NCI-H510A treated with DMSO at 0.1 percent for 48 hours (cell line): ENCODE measurements at places on chromosomes 1 and 21.
A peak's percentile ranks its signal among the peaks of the same experiment; 100 is the strongest.

DNA sequence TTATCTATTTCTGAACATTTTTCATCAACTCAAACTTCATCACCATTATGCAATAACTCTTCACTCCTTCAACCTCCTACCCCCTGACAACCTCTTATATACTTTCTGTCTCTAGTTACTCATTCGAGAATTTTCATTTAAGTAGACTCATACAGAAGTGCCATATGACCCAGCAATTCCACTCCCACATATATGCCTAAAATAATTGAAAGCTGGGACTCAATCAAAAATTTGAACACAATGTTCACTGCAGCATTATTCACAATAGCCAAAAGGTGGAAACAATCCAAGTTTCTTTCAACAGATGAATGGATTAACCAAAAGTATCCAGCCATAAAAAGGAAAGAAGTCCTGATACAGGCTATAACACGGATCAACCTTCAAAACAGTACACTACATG lies 24.1 kb downstream of the COL11A1 start:
- DNase-seq = no peak

DNA sequence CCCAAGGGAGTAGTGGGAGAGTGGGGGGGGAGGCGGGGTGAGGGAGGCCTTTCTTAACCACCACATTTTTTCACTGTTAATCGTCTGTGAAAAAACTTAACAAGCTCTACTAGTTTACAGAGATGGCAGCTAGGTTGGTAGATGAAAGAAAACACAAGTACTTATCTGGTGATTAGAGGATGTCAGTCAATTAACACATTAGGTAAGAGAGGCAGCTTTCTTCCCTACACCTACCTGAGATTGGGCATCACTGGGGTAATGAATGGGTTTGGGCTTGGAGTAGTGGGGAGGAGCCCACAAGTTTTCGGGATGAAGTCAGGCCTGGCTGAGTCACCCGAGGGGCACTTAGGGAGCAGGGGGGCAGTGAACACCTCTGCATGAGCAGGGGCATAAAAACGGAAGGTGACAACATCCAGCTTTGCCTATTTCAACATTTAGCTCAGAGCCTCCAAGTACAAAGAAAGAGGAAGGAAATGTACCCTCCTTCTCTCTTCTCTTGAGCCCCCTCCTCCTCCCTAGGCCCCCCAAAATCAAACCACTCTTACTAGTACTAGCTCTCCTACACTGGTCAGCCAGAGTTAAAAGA lies 2.5 kb downstream of the LBR start:
- DNase-seq = no peak

- DNase-seq = no peak
These were observed 13.7 kb downstream of the RHEX start for GRCh38 chr1:206066479-206067171.

- DNase-seq = peak; percentile 3
These were observed 16.4 kb downstream of the WDR4 start for GRCh38 chr21:42862774-42863503.

- DNase-seq = no peak
These were observed 23.6 kb upstream of the PKP1 start for GRCh38 chr1:201259476-201260235.

- DNase-seq = peak; percentile 5
These were observed 800 bp downstream of the HIPK1 start for GRCh38 chr1:113929750-113930498.

- peak; percentile 56 for DNase-seq
These were observed 79.5 kb downstream of the BEND5 start for GRCh38 chr1:48697066-48697707.

DNA sequence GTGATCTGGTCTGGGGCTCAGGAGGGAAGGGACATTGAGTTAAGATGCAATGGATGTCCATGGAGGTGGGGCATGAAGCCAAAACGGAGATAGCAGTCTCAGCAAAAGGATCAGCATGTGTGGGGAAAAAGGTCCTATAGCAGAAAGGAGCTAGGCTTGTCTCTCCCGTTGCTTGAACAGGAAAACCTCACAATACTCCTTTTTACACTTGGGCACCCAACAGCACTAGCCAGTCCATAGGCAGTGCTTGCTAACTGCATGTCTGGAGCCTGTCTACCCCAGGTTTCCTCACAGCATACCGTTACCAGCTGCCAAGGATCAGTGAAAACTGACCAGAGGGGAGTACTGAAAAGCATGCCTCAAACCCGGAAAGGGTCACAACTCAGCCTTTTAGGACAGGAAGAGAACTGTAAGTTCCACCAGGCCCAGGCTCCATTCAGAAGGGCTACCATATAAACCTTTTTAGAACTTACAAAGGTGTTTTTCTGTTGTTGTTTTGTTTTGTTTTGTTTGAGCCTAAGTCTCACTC lies 78.6 kb downstream of the JAK1 start:
- DNase-seq = no peak

GRCh38 chr1:23745515-23745914 lies 2.2 kb downstream of the ELOA start:
- peak; percentile 28 for DNase-seq

DNA sequence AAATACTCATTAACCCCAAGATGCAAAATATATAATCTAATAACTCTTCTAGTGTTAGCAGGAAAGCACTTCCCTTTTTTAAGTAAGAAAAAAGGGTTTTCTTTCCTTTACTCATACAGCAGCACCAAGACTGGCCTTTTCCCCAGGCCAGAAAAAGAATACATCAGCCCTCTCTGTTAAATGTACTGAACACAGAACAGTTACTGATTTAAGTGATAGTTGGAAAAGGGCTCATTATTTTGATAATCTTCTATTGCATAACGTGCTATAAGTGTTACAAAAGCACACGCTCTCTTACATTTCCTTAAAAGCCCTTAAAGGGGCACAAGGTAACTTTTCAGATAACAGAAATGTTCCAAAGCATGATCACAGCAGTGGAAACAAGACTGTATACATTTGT lies 142.9 kb downstream of the TIAM1 start:
- DNase-seq = no peak
